ENCODE measurements at places on chromosomes 16 and 17.

GRCh38 chr17:66950325-66950724 lies 14.2 kb upstream of the CACNG4 start:
- no peak for DNase-seq

DNA sequence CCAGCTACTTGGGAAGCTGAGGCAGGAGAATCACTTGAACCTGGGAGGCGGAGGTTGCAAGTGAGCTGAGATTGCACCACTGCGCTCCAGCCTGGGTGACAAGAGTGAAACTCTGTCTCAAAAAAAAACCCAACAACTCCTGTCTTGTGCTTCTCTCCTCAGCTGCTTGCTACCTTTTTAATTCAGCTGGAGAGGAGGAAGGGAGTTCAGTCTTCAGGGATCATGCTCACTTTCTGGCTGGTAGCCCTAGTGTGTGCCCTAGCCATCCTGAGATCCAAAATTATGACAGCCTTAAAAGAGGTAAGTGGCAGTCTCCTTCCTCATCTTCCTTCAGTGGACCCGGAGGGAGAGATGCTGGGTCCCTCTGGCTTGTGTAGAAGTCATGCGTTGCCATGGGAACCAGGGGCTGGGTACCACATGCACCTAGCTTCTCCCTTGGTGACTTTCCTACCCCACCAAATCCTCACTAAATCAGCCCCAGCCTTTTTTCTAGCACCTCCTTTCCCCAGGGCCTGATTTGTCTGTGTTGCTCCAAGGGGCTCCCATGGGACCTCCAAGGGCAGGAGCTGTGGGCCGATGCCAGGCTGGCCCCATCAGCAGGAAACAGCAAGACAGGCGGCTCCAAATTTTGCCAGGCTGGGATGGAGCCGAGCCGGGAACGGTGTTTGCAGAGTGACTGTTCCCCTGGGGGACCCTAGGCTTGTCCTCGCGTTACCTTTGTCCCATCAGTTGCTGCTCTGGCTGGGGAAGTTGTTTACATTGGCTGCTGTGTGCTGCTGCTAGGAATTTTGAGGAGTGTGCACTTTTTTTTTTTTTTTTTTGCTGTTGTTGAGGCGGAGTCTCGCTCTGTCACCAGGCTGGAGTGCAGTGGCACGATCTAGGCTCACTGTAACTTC lies 65.2 kb downstream of the ABCC1 start:
- no peak for DNase-seq

DNA sequence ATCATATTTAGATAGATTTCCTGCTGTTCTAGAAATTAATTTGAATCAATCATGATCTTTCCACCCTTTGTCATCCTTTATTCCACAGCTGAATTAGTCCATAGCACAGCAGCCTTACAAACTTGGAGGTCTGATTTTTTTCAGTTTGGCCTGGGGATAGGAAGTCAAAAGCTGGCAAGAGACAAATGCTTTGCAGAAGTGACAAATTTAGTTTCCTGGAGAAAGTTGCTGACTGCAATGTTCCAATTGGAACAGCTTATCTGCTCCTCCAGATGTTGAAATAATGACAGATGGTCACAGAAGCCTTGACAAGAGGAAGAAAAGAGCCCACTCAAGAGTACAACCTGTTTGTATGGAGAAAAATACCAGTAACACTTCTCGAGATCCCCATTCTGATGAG lies 1276.1 kb upstream of the CDH8 start:
- no peak for DNase-seq

- no peak for DNase-seq
Observed at GRCh38 chr17:8189041-8189710, 804 bp downstream of the BORCS6 start.

GRCh38 chr16:2473446-2473926 lies 1.4 kb upstream of the TBC1D24 start:
- DNase-seq: no peak

DNA sequence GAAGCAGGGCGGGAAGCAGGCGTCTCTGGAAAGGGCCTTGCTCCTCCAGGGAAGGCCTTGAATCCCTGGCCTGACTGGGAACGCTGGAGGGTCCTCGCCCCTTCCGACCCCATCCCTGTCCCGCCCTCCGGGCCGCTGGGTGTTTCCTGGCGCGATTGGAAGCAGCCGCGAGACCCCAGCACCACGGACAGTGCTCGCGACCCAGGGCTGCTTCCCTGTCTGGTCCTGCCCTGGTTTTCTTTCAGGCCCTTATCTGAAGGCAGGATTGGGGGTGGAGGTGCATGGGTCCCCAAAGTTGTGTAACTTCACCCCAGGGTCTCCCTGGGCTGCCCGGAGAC lies 2.1 kb downstream of the MGAT5B start:
- DNase-seq: no peak

DNA sequence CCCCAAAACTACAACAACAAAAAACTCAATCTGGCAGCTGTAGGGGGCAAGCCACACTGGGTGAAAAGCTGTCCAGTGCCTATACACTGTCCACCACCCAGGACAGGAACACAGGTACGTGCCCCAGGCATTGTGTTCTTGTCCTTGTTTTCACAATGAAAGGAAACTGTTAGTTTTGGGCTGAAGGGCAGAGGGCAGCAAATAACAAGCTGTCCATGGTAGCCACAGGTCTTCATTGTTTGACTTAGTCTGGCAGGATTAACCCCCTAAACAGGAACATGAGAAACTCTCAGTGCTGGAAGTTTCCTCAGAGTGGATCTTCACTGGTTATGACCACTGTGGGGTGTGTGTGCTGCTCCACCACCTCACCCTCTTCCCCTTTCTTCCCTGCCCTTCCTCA lies 224.6 kb upstream of the N4BP1 start:
- DNase-seq: no peak

Data from SHP77 treated with DMSO at 0.1 percent for 48 hours (cell line).